A549 treated with Mapracorat at 1 μM for 4 hours (cell line): ENCODE measurements at places on chromosomes 3 and 15. TPM values are rescaled to one million over a fixed set of nuclear protein-coding genes. Genes with fewer than 3 reads are reported as not detected.

Gene NR1I2
- not detected in 5 replicates for total RNA-seq

Gene MESP2
- 0.27 to 0.72 TPM (median 0.46 TPM) in 5 replicates for total RNA-seq

Gene CDCP1
- 7.7 to 9.6 TPM (median 8.3 TPM) in 5 replicates for total RNA-seq

Gene SLC28A1
- total RNA-seq, result 0.06 TPM in 2 of 5 replicates, not detected in the others

Gene UCN2
- 7.3 to 10.4 TPM (median 8.9 TPM) in 5 replicates for total RNA-seq

Gene TRAIP
- total RNA-seq, result 10.2 to 14.5 TPM (median 13.8 TPM) in 5 replicates
